ENCODE measurements at places on chromosomes 13 and 19.
A peak's percentile ranks its signal among the peaks of the same experiment; 100 is the strongest.

- no peak for DNase-seq
Observed at GRCh38 chr13:75416327-75417011, 65.5 kb downstream of the TBC1D4 start.

DNA sequence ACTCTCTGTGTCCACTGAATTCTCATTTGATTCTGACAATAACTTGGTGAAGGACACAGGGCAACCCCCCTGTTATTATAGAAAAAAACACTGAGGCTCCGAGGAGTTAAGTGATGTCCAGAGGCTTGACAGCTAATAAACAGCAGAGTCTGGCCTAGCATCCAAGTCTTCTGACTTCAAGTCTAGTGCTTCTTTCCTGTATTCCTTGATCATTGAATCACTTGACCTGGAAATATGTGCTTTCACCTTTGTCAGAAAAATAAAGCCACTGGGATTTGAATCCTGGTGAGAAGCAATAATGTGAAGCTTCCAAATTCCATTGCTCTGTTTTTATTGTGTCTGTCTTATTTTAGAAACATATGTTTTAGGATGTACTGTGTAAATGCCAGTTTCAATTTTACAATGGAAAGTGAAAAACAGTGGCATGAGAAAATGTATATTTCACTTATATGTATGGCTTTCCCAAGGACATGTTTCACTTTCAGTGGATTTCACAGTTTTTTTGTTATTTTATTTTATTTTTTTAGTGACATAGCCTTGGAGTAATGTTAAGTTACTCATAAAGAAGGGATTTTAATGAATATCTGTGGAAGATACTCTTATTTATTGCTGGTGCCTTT lies 190.2 kb downstream of the GPC6 start:
- no peak for DNase-seq

GRCh38 chr13:21932578-21932977 lies 261.7 kb downstream of the FGF9 start:
- DNase-seq = no peak

DNA sequence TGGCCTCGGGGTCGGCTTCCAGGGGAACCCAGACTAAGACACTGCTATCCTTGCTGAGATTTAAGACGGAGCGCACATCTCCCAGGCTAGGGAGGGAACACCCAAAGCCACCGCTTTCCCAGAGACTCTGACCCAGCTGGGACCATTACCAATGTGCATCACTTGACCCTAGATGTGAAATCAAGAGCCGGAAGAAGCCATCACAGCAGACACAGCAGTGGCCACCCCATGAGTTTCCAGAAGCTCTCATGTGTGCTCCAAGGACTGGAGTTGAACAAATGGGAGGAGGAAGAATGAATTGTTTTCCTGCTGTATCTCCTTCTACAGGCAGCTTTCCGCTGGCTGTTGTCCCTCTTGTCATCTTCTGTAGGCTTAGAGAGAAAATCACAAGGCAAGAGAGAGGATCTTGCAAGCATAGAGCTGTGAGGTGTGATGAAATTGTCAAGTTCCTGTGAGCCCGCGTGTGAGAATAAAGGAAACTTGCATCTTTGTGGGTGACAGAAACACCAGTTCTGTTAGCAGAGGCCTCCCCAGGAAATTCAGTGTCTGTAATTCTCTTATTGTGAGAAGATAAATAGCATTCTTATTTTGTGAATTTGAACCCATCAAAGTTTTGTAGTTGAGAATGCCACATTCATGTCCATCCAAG lies 711.8 kb downstream of the UQCRFS1 start:
- DNase-seq = no peak

DNA sequence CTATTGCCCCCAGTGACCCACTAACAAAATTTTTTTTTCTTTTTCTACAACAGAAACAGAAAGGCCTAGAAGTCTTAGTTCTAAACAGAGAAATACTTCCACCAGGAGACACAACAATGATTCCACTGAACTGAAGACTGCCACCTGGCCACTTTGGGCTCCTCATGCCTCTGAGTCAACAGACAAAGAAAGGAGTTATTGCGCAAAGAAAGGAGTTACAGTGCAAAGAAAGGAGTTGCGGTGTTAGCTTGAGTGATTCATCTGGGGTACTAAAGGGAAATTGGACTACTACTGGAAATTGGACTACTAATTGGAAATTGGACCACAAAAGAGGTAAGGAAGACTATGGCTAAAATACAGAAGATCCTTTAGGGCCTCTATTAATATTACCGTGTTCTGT lies 116.6 kb downstream of the PCDH17 start:
- DNase-seq = no peak

- DNase-seq = peak; percentile 42
Observed at GRCh38 chr19:2270157-2270422, 11.9 kb downstream of the PEAK3 start.

- no peak for DNase-seq
Observed at GRCh38 chr13:23560571-23561089, 9.6 kb upstream of the TNFRSF19 start.

DNA sequence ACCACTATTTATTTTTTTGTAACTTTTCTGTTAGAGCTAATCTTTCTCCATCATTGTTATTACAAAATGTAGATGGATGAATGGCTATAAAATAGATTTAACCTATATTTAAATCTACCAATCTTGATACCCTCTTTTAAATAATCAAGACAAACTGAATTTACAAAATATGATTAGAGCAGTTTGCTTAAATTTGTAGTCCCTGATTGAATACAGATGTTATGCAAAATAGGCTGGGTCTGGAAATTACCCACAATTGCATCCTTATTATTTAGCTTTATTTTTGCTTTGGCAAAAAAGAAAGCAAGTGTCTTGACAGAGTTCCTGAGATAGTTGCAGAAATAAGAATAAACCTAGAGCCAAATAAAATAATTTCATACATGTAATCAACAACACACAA lies 352.8 kb downstream of the KLF12 start:
- DNase-seq = peak; percentile 45

DNA sequence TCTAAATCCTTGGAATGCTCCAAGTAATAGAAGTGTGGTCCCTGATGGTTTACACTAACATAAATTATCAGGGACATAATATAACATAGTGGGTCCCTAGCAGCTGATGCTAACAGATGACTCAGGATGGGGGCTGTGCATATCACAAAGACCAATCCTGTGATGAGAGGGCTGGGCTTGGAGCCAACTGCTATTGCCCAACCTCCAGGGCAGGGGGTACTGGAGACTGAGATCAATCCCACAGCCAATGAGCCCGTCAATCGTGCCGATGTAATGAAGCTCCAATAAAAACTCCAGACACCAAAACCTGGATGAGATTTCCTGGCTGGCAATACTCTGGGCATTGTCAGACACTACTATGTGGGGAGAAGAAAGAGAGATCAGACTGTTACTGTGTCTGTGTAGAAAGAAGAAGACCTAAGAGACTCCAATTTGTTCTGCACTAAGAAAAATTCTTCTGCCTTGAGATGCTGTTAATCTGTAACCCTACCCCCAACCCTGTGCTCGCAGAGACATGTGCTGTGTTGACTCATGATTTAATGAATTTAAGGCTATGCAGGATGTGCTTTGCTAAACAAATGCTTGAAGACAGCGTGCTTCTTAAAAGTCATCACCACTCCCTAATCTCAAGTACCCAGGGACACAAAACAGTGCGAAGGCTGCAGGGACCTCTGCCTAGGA lies 33.4 kb downstream of the ABCC4 start:
- DNase-seq = no peak

GRCh38 chr19:41525989-41526388 lies 50.0 kb upstream of the CEACAM21 start:
- no peak for DNase-seq

DNA sequence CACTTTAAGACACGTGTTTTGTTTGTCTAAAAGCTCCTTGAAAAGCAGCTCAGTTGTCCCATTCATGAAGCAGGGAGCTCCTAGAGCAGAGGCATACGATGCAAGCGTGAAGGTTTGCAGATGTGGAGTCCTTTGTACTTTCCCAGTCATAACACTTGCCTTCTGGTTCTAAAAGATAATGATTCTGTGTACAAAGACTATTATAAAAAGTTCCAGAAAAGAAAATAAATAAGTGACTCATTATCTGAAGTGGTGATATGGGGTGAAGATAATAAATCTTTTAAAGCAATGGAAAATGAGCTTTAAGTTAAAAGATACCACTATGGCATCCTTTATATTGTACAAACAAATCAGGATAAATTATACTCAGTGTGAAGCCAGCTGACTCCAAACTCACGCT lies 569.9 kb downstream of the MYO16 start:
- DNase-seq = no peak

GRCh38 chr19:19514215-19514657 lies 1.1 kb downstream of the TSSK6 start:
- DNase-seq = peak; percentile 85

- no peak for DNase-seq
Observed at GRCh38 chr13:67439365-67439764, 209.2 kb upstream of the PCDH9 start.

- no peak for DNase-seq
Observed at GRCh38 chr19:33736158-33736557, 60.5 kb upstream of the KCTD15 start.

DNA sequence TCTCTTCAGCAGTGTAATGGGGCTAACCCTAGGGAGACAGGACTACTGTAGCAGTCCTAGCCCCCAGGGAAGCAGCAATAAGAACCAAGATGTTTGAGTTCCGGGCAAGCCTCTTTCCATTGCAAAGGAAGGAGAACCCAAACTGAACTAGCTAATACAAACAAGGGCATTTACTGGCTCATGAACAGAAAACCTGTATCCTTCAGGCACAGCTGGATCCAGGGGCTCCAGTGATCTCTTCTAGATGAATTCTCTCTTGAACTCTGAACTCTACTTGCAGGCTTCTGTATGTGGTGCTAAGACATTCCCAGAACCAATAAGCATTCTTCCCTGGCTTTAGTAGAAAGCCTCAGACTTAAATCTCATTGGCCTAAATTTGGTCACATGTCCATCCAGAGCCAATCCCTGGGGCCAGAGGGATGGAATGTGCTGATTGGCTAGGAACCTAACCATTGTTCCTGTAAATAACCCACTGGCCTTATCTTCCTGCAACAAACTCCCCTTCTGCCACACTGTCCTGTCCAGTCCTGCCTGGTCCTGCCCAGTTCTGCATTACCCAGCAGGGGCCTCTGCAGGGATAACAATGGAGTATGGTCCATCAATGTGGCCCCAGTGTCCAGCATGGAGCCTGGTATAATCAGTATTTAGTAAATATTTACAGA lies 3.9 kb upstream of the PODNL1 start:
- DNase-seq = no peak

- DNase-seq = no peak
Observed at GRCh38 chr19:43641333-43641732, 1.7 kb upstream of the CADM4 start.

DNA sequence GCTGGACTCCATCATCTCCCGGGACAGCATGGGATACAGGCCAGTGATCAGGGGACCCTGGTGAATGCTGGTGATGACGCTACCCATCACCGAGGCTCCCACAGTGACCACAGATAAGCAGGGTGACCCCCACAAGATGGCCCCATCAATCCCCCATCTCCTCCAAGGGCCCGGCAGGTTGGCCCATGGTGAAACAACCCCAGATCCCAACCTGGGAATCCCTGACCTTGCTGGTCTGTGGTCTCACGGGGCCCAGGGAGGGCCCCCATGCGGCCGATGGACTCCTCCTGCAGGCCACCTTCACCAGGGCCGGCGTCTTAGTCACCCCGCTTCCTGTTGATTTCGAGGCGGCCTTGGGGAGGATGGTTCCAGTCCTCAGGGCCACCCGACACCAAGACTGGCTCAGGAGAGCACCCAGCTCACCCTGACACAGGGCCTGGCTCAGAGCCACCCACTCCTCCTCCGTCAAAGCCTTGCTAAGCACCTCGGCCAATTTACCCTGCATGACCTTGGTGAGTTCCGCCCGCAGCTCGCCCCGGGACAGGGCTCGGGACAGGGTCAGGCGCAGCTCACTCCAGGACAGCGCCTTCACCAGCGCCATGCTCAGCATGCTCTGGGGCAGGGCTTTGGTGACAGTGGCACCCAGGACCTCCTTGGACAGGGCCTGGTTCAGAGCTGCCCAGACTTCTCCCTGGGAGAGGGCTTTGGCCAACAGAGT lies 10.0 kb downstream of the IQCN start:
- peak; percentile 32 for DNase-seq

GRCh38 chr13:35927567-35928021 lies 203.6 kb downstream of the DCLK1 start:
- DNase-seq = no peak

DNA sequence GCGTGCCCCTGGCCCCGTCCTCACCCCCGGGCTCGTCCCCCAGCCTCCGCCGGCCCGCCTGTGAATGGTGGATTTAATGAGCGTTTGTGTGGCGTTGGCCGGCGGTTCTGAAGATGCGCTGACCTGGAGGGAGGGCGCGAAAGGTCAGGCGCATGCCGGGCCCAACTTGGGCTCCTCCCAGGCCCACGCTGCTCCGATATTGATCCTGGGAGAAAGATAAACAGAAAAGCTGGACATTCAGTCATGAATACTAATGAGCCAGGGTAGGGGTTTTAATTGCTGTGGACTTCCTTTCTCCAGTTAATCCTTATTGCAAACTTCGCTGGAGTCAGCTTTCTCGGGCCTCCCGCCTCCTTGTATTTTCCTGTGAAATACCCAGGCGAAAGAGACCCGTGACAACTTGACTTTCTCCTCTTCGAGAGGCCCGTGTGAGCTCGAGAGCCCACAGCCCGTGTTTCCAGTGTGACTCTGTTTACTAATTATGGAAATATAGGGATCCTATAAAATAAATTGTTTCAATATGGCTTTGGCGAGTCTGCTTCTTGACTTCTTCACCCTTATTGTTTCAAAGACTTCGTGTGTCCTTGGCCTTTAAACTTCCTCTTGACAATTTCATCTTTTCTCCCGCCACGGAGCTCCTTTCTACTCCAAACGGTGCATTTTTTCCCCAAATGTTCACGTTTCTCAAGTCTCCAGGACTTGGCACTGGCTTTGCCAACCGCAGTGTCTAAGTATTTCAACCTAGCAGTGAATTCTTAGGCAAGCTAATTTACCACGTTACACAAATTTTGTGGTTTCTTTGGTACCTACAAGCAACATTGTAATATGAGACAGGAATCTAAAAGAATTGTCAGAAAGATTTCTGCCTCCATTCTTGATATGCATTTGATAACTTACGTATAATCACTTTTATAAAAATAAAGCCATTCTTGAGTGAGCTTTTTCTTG lies 10.5 kb downstream of the ZIC2 start:
- DNase-seq = peak; percentile 4

DNA sequence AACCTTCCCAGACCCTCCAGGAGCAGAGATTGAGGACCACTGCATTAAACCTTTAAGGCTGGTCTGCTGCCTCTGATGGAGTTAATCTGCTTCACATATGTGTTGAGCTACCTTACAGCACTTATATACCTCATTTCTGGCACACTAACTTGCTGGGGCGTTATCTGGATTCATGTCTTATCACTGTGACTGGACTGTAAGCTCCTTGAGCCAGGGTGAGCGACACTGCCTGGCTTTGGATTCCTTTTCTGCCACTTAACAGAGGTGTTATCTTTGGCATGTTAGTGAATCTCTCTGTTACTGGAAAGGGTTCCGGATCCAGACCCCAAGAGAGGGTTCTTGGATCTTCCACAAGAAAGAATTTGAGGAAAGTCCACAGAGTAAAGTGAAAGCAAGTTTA lies 69.8 kb upstream of the RGCC start:
- DNase-seq = no peak
